Umbilical cord (tissue), 2 donors: ENCODE measurements at places on chromosomes 12 and 14.
A peak's percentile ranks its signal among the peaks of the same experiment; 100 is the strongest.

- no peak for DNase-seq
Observed at GRCh38 chr14:26744903-26745302, 147.1 kb upstream of the NOVA1 start.

- DNase-seq = peak; percentile 6
Observed at GRCh38 chr12:77995436-77996167, 164.9 kb downstream of the NAV3 start.

- no peak for DNase-seq
Observed at GRCh38 chr12:54374562-54375258, 9.8 kb downstream of the ZNF385A start.

- DNase-seq = no peak
Observed at GRCh38 chr12:114381177-114381576, 24.8 kb downstream of the TBX5 start.

GRCh38 chr12:89320735-89321134, 31.6 kb downstream of the DUSP6 start:
- no peak for DNase-seq

DNA sequence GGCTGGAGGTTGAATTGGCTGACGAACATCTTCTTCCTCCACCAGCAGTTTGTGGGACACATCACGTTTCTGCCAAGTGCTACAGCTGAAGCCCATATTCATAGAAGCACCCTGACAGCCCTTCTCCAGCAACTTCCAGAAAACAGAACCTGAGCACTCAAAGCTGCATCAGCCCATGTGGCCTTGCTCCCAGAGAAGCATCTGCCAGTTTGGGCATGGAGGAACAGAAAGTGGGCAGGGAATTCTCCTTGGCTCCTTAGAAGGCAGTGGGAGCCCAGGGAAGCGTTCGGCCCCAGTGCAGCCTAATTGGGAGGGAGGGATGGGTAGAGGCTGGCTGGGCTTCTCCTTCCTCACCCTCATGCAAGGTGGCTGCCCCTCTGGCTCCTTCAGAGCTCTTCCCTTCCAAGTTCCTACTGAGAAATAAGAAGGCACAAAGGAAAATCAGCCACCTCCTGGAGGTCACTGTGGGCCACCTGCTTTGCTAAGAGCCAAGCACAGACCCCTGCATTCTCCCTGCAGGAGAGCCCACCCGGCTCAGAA, 4.1 kb upstream of the NGB start:
- no peak for DNase-seq

- DNase-seq = peak; percentile 66
Observed at GRCh38 chr12:1213618-1214205, 222.7 kb downstream of the ERC1 start.
